ENCODE measurements at places on chromosomes 6 and 20. TPM values are rescaled to one million over a fixed set of nuclear protein-coding genes. Genes with fewer than 3 reads are reported as not detected.

DNA sequence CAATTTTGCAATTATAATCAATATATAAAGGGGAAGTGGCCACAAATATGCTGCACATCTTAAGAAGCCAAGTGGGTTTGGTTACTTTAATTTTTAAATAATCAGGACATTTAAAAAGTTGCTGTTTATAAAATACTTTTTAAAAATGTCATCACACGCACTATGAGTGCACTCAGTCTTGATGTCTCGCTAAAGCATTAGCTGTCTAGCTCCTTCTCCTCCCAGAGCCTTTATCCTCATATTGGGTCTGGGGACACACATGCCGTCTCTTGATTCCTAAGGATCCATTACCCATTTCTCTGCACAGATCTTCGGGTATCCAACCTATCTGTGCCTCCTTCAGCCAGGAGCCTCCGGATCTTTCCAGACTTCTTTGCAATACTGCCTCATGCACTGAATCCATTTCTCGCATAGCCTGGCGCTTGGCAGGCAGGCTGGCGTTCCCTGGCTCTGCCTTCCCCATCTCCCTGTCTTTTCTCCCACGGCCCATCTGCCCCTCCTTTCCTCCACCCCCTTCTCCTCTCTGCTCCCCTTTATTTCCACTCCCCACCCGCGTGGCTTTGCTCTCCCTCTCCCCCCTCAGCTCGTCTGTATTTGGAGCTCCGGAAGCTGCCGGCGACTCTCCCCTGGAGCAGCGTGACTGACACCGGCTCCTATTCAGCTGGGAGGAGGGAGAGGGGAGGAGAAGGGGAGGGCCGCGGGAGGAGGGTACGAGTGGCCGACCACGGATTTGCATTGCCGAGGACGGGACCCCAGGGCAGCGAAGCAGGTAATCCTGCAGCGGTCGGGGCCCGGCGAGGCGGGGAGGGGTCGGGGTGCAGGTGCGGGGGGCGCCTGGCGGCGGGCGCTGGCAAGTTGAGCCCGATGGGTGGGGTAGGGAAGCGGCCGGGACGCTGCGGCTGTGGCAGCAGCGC, at the start of gene CAP2:
TSS of gene CAP2 (plus strand) at position 618 of the 914 bp plus-strand sequence. CDS start 27,961 bp downstream, outside the sequence.
- H3K4me1 ChIP-seq, result peaks cover 62% of the 10 kb centered on the region
- H3K27me3 ChIP-seq, result peaks cover 3% of the 10 kb centered on the region
- peak within 1 kb of the TSS; percentile 98 for H3K4me3 ChIP-seq
- DNase-seq, result peak; percentile 86
- peak within 1 kb of the TSS; percentile 96 for H3K27ac ChIP-seq

DNA sequence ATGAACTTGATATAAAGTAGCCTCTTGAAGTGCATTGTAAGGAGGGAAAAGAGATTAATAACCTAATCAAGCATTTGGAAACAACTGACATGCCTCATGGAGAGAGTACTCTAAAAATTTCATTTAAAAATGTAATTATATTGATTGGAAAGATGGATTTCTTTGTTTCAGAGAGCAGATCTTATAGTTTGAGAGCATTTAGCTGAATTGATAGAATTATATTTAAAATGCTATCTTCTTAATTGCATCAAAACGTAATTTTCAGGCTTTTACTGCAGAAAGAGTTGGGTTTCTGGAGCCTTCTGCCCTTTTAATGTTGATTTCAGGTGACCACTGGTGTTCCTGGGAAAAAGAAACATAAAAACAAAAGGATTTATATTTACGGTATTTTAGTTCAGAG, 130.6 kb downstream of the EDN3 start:
- DNase-seq, result no peak
- H3K27me3 ChIP-seq, result no peaks in the 10 kb centered on the region
- no peak overlapping the region for H3K4me3 ChIP-seq
- H3K36me3 ChIP-seq, result peaks cover 5% of the 10 kb centered on the region
- no peaks in the 10 kb centered on the region for H3K4me1 ChIP-seq

Gene HNF4A
- not detected for total RNA-seq

Gene PROKR2
- not detected for total RNA-seq

DNA sequence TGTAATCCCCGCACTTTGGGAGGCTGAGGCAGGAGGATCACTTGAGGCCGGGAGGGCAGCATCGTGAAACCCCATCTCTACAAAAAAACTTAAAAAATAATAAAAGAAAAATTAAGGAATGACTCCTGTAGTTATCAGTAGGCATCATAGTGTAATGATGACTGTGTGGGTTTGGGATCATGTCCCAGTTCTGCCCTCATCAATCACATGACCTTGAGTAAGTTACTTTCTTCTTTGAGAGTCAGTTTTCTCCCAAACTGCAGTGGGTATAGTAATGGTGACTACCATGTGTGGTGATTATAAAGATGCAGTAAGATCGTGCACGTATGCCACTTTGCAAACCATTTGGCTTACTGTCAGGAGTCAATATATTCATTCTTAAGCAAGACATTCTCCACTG, 89.2 kb downstream of the TXNDC5 start:
- peaks cover 10% of the 10 kb centered on the region for H3K27me3 ChIP-seq
- H3K36me3 ChIP-seq, result no peaks in the 10 kb centered on the region
- H3K4me1 ChIP-seq, result peaks cover 28% of the 10 kb centered on the region
- peak; percentile 24 for DNase-seq
- no peak overlapping the region for H3K4me3 ChIP-seq

- H3K27ac ChIP-seq, result no peak overlapping the region
- no peak for DNase-seq
- no peaks in the 10 kb centered on the region for H3K36me3 ChIP-seq
- peaks cover 15% of the 10 kb centered on the region for H3K4me1 ChIP-seq
- no peak overlapping the region for H3K4me3 ChIP-seq
- peaks cover 14% of the 10 kb centered on the region for H3K27me3 ChIP-seq
Measured at GRCh38 chr6:46923476-46923875, 1.7 kb upstream of the ADGRF5 start.

Gene SNX14
- total RNA-seq, result 60.9 TPM

Gene DDRGK1
- total RNA-seq, result 29.7 TPM

DNA sequence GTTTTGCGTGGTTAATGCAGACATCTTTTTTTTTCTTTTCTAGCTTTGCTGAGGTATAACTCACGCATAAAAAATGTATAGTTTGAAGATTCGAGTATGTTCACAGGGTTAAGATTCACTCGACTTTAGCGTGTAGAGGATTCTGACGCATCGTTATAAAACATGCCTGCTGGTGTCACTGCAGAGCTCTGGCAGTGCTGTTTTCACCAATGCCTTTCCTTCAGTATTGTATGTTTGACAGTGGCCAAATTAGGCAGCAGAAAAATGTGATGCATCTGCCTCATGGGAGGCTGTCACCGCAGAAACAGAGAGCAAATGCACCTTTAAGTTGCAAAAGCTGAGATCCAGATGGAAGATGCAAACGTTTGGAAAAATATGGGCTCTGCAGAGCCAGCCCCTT, 18.0 kb upstream of the SIRPB2 start:
- H3K4me1 ChIP-seq, result peaks cover 37% of the 10 kb centered on the region
- peak; percentile 52 for DNase-seq
- H3K27ac ChIP-seq, result no peak overlapping the region
- peaks cover 10% of the 10 kb centered on the region for H3K27me3 ChIP-seq

Gene GSTA3
- total RNA-seq, result not detected

GRCh38 chr6:157332813-157333212, 9.5 kb upstream of the TMEM242 start:
- H3K4me1 ChIP-seq, result peaks cover 33% of the 10 kb centered on the region
- no peak for DNase-seq
- no peak overlapping the region for H3K4me3 ChIP-seq

Gene FOXQ1
- total RNA-seq, result 0.80 TPM

- peaks cover 13% of the 10 kb centered on the region for H3K4me1 ChIP-seq
- H3K27me3 ChIP-seq, result no peaks in the 10 kb centered on the region
- H3K36me3 ChIP-seq, result no peaks in the 10 kb centered on the region
- H3K27ac ChIP-seq, result no peak overlapping the region
- DNase-seq, result no peak
Measured at GRCh38 chr6:104705095-104705707, 154.5 kb downstream of the HACE1 start.

Gene MCCD1
- total RNA-seq, result not detected

DNA sequence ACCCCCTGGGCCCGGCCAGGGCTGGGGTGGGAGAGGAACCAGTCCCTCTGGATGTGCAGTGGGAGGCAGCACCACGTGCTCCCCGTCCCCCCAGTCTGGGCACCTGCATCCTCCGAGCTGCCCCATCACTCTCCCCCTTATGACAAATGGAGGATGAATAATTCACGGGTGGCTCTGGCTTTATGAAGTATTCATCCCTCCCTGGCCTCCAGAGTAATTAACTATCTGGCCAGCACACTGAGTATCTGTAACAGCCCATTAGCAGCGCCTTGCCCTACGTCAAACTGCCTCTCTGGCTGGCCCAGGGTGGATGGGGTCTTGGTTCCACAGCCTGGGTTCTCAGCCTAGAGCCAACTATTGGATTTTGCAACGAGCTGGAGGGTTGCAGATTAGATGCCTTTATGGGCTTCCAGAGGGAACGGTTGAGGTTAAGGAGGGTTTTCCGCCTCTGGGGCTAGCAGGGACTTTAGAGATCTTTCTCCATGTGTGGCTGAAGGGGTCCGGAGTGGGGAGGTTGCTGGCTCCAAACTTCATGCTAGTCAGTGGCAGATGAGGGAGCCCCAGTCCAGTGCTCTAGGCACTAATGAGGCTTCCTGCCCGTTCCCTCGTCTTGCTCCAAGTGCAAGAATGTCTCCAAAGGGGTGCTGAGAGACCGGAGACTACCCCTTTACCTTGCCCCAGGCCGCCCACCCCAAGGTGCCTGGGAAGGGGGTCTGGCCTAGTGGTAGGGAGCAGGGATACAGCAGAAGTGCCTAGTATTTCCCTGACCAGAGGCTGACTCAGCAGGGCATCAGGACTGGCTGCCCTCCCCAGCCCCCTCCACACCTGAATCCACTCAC, 53.5 kb upstream of the MLN start:
- no peak overlapping the region for H3K4me3 ChIP-seq
- H3K4me1 ChIP-seq, result peaks cover 10% of the 10 kb centered on the region
- H3K36me3 ChIP-seq, result no peaks in the 10 kb centered on the region
- H3K27ac ChIP-seq, result no peak overlapping the region
- DNase-seq, result no peak
- H3K27me3 ChIP-seq, result peaks cover 23% of the 10 kb centered on the region

- no peak overlapping the region for H3K4me3 ChIP-seq
- H3K4me1 ChIP-seq, result peaks cover under 1% of the 10 kb centered on the region
- H3K27me3 ChIP-seq, result no peaks in the 10 kb centered on the region
- no peaks in the 10 kb centered on the region for H3K36me3 ChIP-seq
- no peak overlapping the region for H3K27ac ChIP-seq
Measured at GRCh38 chr6:52718550-52718949, 44.7 kb downstream of the GSTA2 start.

- H3K36me3 ChIP-seq, result no peaks in the 10 kb centered on the region
- peaks cover 5% of the 10 kb centered on the region for H3K27me3 ChIP-seq
- DNase-seq, result no peak
- no peaks in the 10 kb centered on the region for H3K4me1 ChIP-seq
Measured at GRCh38 chr20:61949714-61950640, 115.7 kb downstream of the TAF4 start.

GRCh38 chr6:111780393-111780792, 92.9 kb downstream of the FYN start:
- 0 out of 2 replicates have a peak, but pooled peaks cover 5% of the 10 kb centered on the region for H3K36me3 ChIP-seq
- no peak for DNase-seq
- no peaks in the 10 kb centered on the region for H3K27me3 ChIP-seq

Gene EDN3
- not detected for total RNA-seq

GRCh38 chr6:79117752-79118151, 39.7 kb upstream of the PHIP start:
- H3K4me3 ChIP-seq, result no peak overlapping the region
- no peak for DNase-seq
- H3K27me3 ChIP-seq, result no peaks in the 10 kb centered on the region
- no peaks in the 10 kb centered on the region for H3K4me1 ChIP-seq

DNA sequence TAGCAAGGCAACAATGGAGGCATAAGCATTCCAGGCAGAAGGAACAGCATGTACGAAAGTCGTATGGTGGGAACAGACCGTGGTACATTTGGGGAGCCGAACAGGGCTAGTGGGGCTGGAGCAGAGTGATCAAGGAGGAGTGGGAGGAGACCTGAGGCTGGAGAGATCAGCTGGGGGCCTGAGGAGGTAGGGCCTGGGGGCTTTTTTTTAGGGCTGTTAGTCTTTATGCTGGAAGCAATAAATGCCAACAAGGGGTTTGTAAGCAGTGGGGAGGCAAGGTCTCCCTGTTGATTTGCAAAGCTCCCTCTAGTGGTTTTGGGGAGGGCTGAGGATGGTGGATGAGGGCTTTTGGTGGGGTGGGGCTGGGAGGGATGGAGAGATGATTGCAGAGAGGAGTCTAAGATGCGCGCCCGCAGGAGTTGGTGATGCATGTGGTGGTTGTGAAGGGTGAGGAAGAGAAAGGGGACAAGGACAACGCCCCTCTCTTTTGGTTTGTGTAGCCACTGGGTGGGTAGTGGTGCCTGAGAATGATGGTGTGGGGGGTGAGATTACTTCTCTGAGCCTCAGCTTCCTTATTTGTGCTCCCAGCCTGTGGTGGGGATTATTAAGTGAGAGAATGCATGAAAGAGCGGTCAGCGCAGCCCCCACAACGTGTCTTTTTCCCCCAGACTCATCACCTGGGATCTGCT, 74.1 kb upstream of the TOX2 start:
- no peak overlapping the region for H3K4me3 ChIP-seq
- peaks cover 34% of the 10 kb centered on the region for H3K4me1 ChIP-seq
- peaks cover 10% of the 10 kb centered on the region for H3K36me3 ChIP-seq
- H3K27ac ChIP-seq, result no peak overlapping the region
- peaks cover 2% of the 10 kb centered on the region for H3K27me3 ChIP-seq

- peaks cover 7% of the 10 kb centered on the region for H3K4me1 ChIP-seq
- H3K27me3 ChIP-seq, result no peaks in the 10 kb centered on the region
- DNase-seq, result no peak
- H3K36me3 ChIP-seq, result no peaks in the 10 kb centered on the region
- H3K4me3 ChIP-seq, result no peak overlapping the region
Measured at GRCh38 chr20:54291339-54292010, 83.6 kb downstream of the PFDN4 start.

Gene LRRN4
- total RNA-seq, result not detected

DNA sequence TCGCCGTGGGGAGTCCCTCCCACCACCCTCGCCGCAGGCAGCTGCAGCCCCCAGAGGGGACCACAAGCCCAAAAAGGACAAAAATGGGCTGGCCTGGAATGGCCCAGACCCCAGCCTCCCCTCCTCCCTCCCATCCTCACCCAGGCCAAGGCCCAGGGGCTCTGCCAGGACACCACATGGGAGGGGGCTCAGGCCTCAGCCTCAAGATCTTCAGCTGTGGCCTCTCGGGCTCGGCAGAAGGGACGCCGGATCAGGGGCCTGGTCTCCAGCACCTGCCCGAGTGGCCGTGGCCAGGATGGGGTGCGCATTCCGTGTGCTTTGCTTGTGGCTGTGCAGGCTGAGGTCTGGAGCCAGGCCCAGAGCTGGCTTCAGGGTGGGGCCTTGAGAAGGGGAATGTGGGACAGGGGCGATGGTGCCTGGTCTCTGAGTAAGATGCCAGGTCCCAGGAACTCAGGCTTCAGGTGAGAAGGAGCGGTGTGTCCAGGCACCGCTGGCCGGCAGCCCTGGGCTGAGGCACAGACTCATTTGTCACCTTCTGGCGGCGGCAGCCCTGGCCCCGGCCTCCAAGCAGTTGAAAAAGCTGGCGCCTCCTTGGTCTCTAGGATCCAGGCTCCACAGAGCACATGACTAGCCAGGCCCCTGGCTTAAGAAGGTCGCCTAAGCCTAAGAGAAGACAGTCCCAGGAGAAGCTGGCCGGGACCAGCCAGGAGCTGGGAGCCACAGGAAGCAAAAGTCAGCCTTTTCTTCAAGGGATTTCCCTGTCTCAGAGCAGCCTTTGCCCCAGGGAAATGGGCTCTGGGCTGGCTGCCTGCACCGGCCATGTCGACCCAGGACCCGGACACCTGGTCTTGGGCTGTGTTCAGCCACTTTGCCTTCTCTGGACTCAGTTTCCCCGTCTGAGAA, 35.2 kb upstream of the MRGBP start:
- no peaks in the 10 kb centered on the region for H3K36me3 ChIP-seq
- H3K27ac ChIP-seq, result no peak overlapping the region
- H3K4me1 ChIP-seq, result no peaks in the 10 kb centered on the region
- DNase-seq, result no peak
- no peak overlapping the region for H3K4me3 ChIP-seq
